ENCODE measurements at places on chromosomes 12 and 14.

DNA sequence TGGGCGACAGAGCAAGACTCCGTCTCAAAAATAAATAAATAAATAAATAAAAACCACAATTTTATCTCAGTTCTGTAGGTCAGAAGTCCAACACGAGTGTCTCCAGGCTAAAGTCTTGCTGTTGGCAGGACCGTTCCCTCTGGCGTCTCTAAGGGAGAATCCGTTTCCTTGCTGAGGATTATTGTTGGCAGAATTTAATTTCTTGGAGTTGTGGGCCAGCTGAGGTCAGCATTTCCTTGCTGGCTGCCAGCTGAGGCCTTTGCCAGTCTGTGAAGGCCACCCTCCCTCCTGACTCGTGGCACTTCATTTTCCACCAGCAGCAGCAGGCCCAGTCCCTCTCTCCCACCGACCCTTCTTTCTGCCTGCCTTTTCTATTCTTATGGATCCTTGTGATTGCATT, 17.2 kb downstream of the PSMC1 start:
- no peak for DNase-seq

DNA sequence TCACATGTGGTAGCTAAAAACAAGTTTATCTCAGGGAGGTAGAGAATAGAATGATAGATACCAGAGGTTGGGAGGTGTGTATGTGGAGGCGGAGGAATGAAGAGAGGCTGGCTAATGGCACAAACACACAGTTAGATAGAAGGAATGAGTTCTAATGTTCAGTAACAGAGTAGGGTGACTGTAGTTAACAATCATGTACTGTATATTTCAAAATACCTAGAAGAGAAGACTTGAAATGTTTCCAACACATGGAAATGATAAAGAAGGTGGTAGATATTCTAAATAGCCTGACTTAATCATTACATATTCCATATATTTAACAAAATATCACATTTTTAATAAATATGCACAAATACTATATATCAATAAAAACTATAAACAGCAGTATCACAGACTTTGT, 8.9 kb upstream of the IFNG-AS1 start:
- no peak for DNase-seq

GRCh38 chr14:70086685-70087379, 101.9 kb downstream of the SLC8A3 start:
- DNase-seq = peak; percentile 40

DNA sequence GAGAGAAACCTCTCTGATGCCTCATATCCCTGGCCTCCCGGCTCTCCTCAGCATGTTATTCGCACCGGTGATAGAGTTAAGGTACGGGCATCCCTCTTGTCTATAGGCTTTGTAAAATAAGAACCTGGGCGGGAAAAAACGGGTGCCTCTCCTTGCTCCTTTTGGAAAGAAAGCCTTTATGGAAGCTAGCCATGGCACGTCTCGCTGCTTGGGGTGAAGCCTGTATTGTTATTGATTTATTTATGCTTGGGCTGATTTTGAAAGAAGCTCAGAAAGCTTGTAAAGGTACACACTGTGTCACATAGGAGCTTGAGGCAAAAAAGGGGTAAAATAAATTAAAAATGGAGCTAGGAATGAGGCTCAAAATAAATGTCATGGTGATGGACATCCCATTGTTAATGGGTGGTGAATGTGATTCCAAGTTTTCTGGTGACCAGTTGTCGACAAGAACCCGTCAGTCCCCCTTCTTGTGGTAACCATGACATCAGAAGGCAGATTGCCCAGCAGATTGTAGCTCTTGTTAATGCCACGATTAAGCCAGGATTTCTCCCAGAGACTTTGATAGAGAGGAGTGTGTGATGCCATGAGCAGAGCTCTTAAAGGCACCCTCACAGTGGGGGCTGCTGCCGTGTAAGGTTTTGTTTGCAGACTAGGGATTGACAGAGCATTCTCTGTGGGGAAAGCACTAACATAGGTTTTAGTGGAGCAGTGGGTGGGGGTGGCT, 50.4 kb upstream of the ASPG start:
- DNase-seq = no peak

- no peak for DNase-seq
These were observed 1.5 kb upstream of the ERBB3 start for GRCh38 chr12:56078427-56078826.

GRCh38 chr12:21725731-21726130, 48.8 kb downstream of the KCNJ8 start:
- DNase-seq = no peak

GRCh38 chr14:99880651-99881420, 87.6 kb downstream of the EML1 start:
- peak; percentile 58 for DNase-seq

GRCh38 chr12:71846322-71846940, 6.9 kb downstream of the TBC1D15 start:
- peak; percentile 32 for DNase-seq

- no peak for DNase-seq
These were observed 94.2 kb downstream of the EP400 start for GRCh38 chr12:132043770-132044467.

- no peak for DNase-seq
These were observed 60.8 kb downstream of the FLRT2 start for GRCh38 chr14:85590784-85591183.

GRCh38 chr14:94424371-94424770, 28.2 kb downstream of the SERPINA11 start:
- DNase-seq = no peak

DNA sequence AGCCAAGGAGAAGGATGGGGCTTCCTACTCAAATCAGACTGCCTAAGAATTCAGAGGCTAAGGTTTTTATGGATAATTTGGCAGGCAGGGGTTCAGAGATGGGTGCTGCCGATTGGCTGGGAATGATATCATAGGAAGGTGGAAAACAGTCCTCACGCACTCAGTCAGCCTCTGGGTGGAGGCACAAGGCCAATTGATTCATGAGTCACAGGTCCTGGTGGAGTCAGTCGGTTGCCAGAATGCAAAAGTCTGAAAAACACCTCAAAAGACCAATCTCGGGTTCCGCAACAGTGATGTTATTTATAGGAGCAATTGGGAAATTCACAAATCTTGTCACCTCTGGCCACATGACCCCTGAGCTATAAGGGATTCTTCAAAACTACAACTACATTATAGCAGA, 105.5 kb downstream of the GXYLT1 start:
- peak; percentile 68 for DNase-seq
